ENCODE measurements at places on chromosomes 7 and 10.

GRCh38 chr10:6418613-6419216 lies 161.4 kb downstream of the PRKCQ start:
- DNase-seq: no peak

GRCh38 chr10:119413471-119414080 lies 128.9 kb downstream of the RGS10 start:
- DNase-seq: no peak

DNA sequence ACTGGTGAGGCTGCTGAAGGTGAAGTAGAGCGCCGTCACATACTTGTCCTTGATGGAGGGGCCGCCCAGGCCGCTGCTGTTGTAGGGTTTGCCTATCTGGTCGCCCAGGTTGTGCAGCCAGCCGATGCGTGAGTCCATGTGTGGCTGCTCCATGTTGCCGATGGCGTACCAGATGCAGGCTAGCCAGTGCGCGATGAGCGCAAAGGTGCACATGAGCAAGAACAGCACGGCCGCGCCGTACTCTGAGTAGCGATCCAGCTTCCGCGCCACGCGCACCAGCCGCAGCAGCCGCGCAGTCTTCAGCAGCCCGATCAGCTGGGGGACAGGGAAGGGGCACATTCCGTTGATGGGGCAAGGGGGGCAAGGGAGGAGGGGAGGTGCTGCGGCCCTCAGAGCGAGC lies 26.6 kb downstream of the KCNH2 start:
- DNase-seq: no peak

DNA sequence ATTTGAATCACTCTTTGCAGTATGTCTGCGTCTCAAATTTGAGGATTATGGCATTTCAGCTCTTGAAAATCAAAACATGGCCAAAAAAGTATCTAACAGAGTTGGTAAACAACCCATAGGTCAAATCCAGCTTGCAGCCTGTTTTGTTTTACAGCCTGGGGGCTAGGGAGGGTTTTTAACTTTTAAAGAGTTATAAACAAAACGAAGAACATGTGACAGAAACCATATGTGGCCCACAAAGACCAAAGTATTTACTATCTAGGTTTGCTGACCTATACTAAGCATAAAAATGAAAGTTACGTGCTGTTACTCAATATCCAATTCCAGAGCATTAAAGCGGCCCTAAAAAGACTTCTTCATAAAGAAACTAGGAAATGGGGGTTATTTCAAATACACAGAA lies 55.5 kb upstream of the STARD3NL start:
- no peak for DNase-seq

DNA sequence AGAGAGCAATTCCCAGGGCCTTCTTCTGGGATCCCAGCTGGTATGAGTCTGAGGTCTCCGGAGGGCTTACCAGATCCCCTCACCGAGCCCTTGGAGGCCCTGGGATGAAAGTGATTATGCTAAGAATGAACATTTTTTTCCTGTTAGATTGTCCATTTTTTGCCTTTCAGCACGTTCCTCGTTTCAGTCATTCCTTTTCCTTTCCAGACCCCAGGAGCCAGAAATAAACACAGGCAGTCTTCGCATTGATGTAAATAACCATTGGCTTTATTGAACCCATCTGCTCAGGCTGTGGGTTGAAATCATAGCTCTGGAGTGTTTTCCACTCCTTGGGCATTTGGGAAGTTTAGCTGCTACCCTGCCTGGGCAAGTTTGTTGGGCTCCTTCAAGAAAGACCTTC lies 320.9 kb upstream of the AUTS2 start:
- DNase-seq: no peak

GRCh38 chr7:2812831-2813230 lies 31.3 kb downstream of the GNA12 start:
- DNase-seq: no peak

DNA sequence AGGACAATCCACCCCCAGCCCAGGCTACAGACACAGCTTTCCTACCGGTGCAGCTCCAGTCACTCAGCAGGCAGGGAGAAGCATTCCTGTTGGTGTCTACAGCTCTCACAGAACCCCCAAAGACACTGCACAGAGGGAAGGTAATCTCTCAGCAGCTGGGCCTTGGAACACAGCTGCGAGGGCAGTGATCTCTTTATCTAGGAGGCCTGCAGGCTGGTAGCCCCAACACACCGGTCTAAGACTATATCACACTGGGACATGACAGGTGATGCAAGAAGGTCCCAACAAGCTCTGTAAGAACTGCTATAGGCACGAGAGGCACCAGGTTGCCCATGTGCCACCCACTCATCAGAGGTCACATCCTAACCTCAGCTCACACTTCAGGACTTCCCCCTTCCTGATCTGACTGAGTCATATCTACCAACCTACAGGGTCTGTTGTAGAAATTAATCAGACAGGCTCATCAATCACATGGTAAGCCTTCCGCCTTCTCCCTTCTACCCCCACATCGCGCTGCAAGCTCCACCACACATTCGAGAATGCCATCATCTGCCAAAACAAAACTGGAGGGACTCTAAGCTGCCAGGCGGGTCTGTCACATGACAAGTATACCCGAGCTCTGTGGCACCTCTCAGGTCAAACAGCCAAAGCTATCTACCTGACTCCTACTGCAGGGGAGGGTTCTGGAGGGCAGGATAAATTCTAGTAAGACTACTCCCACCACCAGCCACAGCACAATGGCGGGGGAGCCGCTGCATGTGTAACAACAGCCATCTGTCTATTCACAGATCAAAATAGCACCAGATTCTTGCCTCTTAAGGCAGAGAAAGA lies 26.1 kb downstream of the FAM53B start:
- peak; percentile 94 for DNase-seq

GRCh38 chr7:149497467-149498261 lies at the start of gene ZNF746:
TSS of gene ZNF746 (minus strand) at chr7:149497809. CDS start at chr7:149497536, 273 bp downstream.
- DNase-seq: peak; percentile 84

GRCh38 chr7:151925446-151926335 lies 30.6 kb upstream of the GALNTL5 start:
- peak; percentile 39 for DNase-seq

DNA sequence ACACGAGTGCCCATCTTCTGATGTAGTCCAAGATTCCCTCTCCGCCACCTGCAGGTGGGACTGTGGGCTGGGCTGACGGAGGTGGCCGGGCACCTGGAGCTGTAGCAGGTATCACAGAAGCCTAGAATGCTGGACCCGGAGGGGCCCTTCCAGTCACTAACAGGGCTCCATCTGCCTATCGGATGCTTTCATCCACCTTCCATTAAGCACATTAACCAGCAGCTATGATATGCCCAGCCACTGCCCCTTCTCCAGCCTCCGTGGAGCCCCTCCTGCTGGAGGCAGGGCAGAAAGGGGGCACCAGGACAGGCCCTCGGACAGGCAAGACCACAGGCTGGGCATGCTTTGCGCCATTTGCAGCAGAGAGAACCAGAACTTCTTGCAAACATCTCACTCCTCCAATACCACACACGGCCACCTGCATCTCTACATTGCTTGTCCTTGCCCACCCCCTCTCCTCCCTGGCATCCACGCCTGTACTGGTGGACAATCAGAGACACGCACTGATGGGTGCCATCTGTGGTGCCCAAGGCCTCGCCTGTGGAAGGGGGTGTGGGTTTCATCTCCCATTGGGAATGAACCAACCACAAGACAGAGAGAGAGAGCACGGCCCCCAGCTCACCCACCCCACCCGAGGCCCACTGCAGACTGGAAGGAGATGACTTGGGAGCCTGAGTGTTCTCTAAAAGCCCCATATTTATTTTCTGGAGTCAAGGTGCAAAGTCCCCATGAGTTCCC lies 16.8 kb downstream of the PRKAG2 start:
- DNase-seq: no peak

- DNase-seq: no peak
Observed at GRCh38 chr7:151831606-151832005, 45.3 kb downstream of the PRKAG2 start.

DNA sequence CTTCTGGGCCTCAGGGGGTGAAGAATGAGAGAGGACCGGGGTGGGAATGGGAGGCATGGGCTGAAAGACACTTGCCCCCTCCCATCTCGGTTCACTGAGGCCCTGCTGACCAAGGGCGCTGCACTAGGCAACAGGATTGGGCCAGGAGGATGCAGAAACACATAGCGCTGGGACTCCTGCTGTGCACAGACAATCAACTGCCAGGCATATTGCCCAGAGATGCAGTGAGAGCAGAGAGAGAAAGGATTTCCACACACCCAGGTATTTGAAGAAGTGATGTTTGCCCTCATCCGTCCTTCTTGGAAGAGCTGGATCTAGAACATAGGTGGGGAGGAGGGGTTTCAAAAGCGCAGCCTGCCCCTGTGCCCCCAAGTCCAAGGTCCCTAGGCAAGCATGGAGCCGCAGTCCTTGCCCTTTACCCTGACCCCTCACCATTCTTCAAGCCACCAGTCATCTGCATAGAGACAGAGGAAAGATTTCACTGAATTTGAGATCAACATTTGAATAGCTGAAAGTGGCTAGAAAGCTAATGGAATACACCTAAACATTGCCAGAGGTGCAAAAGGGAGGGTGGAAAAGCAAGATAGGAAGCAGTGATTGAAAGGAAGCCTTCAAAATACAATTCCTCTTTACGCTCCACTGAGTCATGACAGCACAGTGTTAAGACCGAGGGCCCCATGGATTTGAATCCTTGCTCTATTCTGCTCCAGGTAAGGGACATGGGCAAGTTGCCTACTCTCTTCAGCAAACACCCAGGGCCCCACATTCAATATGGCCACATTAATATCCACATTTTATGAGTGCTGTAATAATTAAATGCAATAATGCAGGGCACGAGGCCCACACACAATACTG lies 44.2 kb upstream of the TNS3 start:
- DNase-seq: no peak

DNA sequence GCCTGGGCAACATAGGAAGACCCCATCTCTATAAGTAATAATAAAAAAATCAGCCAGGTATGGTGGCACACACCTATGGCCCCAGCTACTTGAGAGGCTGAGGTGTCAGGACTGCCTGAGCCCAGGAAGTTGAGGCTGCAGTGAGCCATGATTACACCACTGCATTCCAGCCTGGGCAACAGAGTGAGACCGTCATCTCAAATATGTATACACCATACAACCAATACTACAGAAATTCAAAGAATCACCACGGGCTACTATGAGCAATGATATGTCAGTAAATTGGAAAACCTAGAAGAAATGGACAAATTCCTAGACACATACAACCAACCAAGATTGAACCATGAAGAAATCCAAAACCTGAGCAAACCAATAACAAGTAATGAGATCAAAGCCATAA lies 60.3 kb upstream of the ZC3HAV1 start:
- no peak for DNase-seq

DNA sequence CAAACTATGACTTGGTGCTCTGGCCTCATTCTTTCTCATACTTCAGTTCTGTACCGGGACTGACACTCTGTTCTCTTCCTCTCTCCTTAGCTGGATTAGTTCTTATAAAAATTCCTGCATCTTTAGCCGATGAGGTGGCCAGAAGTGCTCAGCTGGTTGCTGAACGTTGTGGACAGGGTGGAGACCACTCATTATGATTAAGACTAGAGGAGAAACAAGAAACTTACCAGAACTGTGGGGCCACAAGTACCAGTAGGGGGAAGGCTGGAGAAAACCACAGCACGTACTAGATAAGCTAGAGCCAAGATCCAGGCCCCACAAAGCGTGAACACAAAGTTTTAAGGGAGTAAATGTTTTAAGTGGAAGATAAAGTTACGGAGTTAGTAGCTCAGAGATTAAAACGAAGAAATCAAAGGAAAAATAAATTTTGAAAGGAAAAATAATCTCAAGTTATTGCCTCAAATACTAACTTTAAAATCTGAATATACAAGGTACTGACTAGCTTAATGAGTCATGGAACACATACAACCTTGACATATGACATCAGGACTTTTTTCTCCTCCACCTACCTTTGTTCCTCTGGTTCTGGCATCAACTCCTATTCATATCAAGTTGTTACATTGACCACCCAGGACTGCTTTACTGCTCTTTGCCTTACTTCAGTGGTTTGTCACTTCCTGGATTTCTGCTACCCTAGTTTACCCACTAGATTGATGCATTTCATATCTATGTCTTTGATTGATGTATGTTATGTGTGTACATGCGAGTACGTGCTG lies 469.0 kb downstream of the TFEC start:
- DNase-seq: no peak

DNA sequence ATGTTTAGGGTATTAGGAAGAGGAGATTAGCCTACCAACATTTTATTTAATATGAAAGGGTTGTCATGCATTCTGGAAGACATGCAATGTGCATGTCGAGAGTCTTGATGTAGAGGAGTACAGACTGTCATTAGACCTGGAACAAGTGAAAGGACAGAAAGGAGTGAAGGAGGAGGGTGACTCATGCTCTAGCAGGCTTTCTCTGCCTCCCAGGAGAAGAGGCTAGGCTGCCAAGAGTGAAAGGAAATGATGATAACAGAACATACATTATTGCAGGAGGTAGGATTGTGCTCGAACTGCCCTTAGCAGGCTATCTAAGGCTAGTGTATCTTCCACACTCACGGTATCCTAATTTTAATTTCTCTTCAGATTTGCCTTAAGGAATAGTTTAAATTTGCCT lies 228.8 kb downstream of the EXOC4 start:
- DNase-seq: no peak

DNA sequence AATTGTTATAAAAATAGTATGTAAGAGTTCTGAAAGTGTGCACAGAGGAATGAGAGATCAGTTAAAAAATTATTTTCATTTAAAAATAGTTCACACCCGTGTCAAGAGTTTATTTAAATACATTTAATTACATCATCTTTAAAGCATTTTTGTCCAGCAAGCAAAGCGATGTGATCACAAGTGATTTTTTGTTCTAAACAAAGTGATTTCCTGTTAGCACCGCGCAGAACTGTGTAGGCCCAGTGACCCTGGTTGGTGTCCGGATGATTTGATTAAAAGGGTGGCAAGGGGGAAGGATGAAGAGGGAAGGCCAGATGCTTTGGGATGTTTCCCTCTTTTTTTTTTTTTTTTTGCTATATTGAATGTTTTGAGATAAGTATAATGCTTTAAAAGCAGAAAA lies 227.8 kb upstream of the PITRM1 start:
- no peak for DNase-seq

- no peak for DNase-seq
Observed at GRCh38 chr10:13924040-13924725, 337.4 kb downstream of the PRPF18 start.

DNA sequence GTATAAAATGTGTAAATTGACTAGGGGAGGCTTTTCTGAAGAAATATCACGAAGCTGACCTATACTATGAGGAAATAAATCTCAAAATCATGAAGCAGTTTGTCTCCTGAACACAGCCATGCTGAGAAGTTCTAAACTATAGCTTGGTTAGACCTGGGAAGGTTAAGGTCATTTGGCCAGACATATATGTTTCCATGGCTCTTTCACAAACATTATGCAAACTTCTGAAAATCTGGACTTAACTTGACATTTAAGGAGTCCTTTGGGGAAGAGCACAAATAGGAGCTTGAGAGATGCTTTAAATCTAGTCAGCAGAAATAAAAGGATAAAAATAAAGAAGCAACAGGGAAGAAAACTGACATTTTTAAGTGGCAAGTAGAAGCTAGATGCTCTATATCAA lies 115.9 kb upstream of the MEOX2 start:
- no peak for DNase-seq
